GM23248 (cell line): ENCODE measurements at places on chromosomes 1 and 21. TPM values are rescaled to one million over a fixed set of nuclear protein-coding genes. Genes with fewer than 3 reads are reported as not detected.

TOR1AIP1 gene
- 48.8 and 64.6 TPM in 2 replicates for total RNA-seq

TCP10L gene
- total RNA-seq, result 0.97 TPM in 1 of 2 replicates, not detected in the other

S100A7 gene
- total RNA-seq, result not detected in 2 replicates

CR1L gene
- not detected in 2 replicates for total RNA-seq

CD101 gene
- not detected in 2 replicates for total RNA-seq

NBPF6 gene
- not detected in 2 replicates for total RNA-seq

CD2 gene
- not detected in 2 replicates for total RNA-seq

MPZ gene
- total RNA-seq, result 0.11 TPM in 1 of 2 replicates, not detected in the other

MX2 gene
- total RNA-seq, result 0.54 and 2.8 TPM in 2 replicates

SFN gene
- total RNA-seq, result not detected in 2 replicates

IL22RA1 gene
- not detected in 2 replicates for total RNA-seq

RGS16 gene
- total RNA-seq, result 0.11 and 0.89 TPM in 2 replicates

ROR1 gene
- 12.0 and 20.9 TPM in 2 replicates for total RNA-seq

DIRAS3 gene
- 4.8 and 12.1 TPM in 2 replicates for total RNA-seq

- peak; percentile 23 for DNase-seq
Observed at GRCh38 chr1:149845416-149845815, 54.0 kb upstream of the BOLA1 start.

DNA sequence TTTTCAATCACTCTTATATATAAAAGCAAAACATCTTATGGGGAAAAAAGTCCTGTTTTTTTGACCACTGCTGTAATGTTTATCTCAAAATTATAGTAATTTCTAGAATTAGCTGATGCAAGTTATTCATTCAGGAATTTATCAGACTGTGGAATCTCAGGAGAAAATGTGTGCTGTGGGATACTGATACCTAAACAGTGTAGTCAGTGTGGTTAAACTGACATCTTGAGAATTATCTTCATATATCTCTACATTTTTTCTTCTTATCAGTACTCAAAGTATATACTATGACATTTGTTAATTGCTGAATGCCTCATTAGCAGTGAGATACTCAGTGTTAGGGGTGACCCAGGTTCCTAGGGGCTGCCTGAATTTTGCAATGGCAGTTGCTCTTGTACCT is 839.3 kb downstream of the KCNT2 start:
- peak; percentile 10 for DNase-seq

- DNase-seq, result no peak
Observed at GRCh38 chr1:36851595-36851994, 182.7 kb downstream of the GRIK3 start.

DNA sequence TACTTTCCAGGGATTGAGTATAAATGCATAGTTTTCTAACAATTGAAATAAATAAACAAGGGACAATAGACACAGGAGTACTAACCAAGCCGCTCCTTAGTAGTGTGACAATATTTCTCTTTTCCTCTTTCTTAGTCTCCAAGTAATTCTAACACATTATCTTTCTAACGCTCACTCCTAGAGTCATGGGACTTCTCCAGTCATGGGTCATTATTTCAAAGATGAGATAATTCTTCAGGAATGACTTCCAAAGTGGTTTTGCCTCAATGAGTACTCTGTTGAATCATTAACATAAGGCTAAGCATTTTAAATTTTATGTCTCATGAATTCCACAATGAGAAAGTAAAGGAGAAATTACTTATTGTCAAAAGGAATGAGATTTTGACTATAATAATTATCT is 605.8 kb upstream of the ADAMTS5 start:
- DNase-seq, result peak; percentile 92

GRCh38 chr1:208077232-208078075 is 166.5 kb upstream of the CD34 start:
- DNase-seq, result no peak

DNA sequence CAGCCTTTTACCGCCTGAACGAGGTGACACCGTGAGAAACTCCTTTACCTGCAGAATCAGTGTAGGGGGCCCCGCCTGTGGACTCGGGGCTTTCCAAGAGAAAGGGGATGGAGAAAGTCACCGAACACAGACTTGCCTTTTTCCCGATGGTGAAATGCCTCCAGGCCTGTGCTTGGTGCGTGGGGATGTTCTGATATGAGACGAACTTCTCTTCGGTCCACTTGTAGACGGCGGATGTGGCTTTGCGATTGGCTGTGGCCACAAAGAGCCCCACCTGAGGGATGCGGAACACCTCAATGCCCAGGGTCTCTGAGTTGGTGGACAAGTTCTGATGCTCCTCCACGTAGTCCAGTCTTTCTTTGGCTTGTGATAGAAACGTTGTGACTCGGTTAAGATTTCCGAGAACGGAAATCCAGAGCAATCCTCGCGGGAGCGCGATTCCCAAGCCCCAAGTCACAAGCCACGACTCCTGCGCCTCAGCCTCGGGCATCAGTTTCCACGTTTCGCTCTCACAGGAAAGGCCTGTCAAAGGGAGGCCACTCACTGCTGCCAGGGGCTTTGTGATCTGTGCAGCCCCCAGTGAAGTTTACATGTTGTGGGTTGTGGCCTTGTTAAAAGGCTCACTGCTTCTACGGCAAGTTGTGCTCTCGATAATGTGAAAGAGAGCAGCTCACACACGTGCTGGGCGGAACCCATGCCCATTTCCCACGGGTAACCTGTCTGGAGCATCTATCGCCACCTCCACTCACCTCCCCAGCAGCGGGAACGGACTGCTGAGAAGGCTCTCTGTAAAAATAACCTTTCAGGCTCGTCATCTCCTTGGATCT is 12.6 kb downstream of the KRTAP10-1 start:
- no peak for DNase-seq

DNA sequence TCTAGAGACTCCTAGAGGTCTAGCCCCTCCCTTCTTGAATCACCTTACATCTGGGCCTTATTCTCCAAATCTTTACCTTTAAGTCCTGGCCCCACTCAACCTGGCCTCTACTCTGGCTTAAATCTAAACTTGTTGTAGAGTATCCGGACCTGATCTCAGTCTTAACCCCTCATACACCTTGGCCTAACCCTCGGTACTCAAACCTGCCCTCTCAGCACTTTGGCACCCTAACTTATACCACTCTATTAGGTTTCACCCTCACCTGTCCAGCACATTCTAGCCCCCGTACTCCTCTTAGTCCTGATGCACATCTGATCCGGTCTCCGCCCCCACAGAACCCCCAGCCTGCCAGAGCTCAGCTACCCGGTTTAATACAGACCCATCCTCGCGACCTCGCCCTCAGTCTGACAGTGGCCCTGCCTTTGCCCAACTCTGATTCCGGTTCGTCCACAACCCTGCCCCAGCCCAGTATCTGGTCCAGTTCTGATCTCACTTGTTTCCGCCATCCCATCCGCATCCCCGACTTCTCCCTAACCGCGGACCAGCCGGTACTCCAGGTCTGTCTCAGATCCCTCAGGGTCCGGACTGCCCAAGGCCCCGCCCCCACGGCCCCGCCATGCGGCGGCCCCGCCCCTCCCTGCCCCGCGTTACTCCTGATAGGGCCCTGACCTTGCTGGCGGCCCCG is 1.5 kb downstream of the TRIM62 start:
- no peak for DNase-seq

DNA sequence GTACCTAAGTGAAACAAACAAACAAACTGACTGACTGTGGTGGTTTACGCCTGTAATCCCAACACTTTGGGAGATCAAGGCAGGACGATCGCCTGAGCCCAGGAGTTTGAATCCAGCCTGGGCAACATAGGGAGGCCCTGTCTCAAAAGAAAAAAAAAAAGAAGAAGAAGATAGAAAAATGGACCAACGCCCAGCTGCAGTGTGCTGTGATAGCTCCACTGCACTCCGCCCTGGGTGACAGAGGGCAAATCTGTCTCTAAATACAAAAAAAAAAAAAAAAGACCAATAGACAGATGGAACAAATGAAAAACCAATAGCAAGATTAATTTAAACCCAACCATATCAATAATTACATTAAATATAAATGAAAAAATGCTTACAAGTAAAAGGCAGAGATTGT is 13.9 kb downstream of the AKR7A3 start:
- DNase-seq, result no peak

GRCh38 chr1:150511551-150511950 is 3.6 kb downstream of the ECM1 start:
- DNase-seq, result no peak

- DNase-seq, result peak; percentile 20
Observed at GRCh38 chr1:116947092-116947860, 37.6 kb downstream of the PTGFRN start.

DNA sequence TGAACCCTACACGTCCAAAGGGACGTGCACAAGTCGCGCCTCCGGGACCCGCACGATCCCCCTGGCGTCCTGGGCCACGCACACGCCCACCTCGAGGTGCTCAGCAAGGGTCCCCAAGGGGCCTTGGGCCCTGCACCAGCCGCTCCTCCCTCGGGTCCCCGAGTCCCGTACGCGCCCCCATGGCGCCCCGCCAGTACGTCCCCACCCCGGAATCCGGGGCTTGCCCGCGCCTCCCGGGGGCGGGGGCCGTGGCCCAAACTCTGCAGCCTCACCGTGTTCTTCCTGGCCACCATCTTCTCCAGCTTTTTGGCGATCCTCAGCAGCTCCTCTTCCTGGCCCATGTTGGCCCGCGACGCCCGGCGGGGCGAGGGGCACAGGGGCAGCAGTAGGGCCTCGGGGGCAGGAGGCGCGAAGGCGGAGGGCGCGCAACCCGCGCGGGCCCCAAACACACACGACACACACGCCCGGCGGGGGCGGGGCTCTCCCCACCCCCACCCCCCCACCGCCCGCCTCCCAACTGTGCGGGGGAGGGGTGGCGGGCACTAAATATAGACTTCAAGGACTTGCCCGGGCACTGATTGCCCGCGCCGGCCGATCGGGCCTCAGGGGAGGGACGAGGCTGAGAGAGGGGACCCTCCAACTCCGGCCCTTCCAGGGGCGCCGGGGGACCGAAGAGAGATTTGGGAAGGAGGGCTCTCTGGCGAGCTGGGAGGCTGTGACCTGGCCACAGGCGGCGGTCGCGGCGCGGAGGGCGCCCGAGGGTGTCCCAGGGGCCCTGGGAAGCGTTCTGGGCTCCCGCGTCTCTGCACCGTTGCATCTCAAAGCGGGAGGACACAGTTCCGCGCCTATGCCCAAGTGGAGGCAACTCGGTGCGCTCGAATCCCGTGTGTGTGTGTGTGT is at the start of gene TCEA3:
Gene TCEA3, minus strand, starts transcription at position 456 of the 900 bp plus-strand sequence. Its CDS starts 115 bp downstream, at position 341.
- peak; percentile 59 for DNase-seq

DNA sequence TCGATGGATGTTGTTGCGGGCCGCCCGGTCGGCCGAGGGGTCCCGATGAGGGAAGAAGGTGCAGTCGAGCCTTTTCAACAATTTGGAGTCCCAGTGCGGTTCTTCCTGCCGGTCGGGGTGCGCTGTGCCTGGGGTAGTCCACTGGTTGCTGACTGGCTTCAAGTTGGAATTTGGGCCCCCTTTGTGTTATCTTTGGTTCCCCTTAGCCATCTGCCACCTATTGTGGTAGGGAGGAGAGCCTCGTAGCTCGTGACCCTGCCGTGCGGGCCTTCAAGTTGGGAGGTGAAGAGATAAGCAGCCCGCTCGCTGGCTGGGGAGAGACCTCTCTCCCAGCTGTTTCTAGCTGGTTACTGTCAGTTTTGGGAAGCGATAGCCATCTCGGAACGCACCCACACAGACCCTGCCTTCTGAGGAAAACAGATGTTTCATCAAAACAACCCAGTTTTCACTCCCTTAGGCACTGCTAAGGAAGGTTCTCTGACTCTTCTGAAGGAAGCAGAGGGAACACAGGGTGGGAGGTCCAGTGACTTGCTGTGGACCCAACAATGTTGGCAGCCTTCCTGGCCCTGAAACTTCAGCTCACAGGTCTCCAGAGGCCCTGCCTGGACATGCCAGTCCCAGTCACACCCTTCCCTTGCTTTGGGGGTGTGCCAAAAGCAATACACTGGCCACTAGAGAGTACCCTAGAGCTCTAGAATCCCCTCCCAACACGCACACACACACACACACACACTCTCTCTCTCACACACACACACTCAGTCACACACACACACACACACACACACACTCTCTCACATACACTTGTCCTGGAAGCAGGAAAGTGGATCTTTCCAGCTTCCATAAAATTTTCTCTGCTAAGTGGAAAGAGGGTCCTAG is 1.0 kb downstream of the BTG2 start:
- DNase-seq, result peak; percentile 70

DNA sequence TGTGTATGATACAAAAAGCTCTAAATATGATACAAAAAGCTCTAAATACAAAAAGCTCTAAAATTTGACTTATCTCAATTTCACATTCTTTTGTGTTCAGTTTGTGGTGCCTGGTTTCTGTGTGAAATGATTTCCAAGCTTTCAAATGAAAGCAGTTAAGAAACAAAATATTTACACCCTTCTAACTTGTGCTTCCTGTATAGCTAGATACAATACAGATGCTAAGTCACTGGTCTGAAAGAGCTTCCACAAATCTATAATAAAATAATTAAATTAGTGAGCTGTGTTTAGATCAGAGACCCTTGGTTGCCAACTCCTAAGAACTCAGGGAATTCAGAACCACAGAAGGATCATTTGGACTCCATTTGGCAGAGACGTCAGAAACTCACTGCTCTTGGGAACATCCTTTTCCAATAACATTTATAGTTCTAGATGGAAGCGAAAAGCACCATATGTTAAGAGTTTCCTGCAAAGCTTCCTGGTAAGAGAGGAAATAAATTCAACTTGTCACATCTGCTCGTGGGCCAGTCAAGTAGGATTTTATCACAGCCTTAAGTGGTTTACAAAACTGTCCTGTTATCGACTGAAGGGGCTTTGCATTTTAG is 1079.1 kb downstream of the ADGRL2 start:
- no peak for DNase-seq

GRCh38 chr1:218604217-218604616 is 259.1 kb downstream of the TGFB2 start:
- DNase-seq, result no peak

DNA sequence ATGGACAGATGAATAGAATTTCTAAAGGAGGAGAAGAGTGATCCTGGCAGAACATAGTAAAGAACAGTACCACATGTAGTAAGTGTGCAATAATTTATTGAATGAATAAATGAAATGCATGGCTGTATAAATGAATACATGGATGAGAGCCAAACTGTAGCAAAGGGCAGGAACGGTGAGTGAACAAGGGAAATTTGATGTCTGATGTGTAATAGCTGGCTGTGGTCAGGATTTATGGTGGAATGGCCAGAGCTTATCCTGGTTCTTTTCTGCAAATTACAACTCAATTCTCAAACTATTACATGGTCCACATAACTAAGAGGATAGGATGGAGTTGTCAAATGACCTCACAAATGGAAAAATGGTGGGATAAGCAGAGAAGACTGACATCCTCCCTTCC is 43.2 kb upstream of the ARHGAP29 start:
- no peak for DNase-seq

- DNase-seq, result peak; percentile 84
Observed at GRCh38 chr1:67683316-67683715, 1.7 kb upstream of the GADD45A start.

DNA sequence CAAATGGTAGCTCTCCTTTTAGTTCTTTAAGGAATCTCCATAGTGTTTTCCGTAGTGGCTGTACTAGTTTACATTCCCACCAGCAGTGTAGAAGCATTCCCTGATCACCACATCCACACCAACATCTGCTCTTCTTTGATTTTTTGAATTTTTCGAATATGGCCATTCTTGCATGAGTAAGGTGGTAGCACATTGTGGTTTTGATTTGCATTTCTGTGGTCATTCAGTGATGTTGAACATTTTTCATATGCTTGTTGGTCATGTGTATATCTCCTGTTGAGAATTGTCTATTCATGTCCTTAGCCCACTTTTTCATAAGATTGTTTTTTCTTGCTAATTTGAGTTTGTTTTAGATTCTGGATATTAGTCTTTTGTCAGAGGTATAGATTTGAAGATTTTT is 84.6 kb upstream of the B3GALT2 start:
- DNase-seq, result peak; percentile 52

- peak; percentile 35 for DNase-seq
Observed at GRCh38 chr1:221715321-221716169, 26.3 kb downstream of the DUSP10 start.
